Activated CD4-positive, alpha-beta T cell treated with anti-CD3 and anti-CD28 coated beads, Interleukin-2, amount 50 U/mL, for 4 hours (primary cell): ENCODE measurements at places on chromosomes 3 and 15.

DNA sequence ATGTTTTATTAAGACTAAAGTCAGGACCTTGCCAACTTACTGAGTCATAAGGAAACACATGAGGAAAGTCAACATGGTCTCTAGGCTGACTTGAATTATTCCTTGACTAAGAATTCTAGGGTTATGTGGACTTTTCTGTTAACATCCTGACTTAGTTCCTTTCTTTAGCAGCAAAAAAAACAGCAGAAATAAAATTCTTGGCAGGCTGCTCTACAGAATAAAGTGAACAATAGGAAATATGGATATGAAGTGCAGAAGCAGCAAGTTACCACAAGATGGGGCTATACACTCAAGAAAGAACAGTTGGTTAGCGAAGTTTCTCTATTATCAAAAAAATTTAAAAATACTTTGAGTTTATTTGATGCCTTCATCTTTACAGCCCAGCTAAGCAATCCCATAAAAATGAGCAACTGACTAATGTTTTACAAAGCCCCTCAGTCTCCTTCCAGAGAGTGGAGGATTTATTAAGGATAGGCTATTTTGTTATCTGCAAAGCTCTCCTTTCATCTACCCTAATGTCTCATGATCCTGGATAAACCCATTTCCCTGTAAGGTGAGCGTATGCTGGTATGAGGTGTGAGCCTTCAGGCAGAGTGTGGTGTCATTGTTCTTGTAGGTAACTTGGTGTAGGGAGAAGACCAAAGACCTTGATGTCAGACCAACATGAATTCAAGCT is 23.1 kb upstream of the MCCC1 start:
- no peak for DNase-seq

GRCh38 chr3:123151251-123151705 is 50.5 kb upstream of the SEC22A start:
- DNase-seq = no peak

- DNase-seq = no peak
These were observed 240.2 kb downstream of the UACA start for GRCh38 chr15:70523192-70523591.

GRCh38 chr3:142215106-142215505 is 10.3 kb downstream of the GK5 start:
- DNase-seq = no peak

GRCh38 chr3:124248471-124249028 is 256.6 kb upstream of the ROPN1 start:
- DNase-seq = no peak

DNA sequence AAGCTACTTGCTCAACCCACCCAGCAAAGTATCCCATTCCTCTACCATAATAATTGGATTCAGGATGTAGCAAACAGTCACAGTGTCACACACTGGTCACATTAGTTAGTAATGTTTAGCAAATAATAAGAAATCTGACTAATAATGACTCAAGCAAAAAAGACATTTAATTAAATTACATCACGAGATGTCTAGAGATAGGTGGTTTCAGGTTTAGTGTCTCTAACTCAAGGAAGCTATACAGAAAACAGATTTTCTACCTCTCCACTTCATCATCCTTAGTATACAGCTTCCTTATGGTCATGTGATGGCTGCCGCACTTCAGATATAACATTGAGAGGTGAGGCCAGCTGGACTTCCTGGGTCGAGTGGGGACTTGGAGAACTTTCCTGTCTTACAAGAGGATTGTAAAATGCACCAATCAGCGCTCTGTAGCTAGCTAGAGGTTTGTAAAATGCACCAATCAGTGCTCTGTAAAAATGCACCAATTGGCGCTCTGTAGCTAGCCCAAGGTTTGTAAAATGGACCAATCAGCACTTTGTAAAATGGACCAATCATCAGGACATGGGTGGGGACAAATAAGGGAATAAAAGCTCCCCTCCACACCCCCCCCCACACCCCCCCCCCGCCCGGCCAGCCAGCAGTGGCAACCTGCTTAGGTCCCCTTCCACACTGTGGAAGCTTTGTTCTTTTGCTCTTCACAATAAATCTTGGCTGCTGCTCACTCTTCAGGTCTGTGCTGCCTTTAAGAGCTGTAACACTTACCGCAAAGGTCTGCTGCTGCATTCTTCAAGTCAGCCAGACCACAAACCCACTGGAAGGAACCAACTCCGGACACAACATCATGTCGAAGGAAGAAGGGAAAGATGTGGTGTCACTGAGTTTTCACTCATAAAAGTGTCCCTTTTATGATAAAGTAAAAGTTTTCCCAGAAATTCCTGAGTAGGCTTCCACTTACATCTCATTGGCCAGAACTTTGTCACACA is 24.9 kb upstream of the ARPIN start:
- no peak for DNase-seq

GRCh38 chr3:159828542-159828943 is 160.1 kb upstream of the IL12A start:
- DNase-seq = no peak
